Daoy (cell line): ENCODE measurements at places on chromosomes 12 and 14.
A peak's percentile ranks its signal among the peaks of the same experiment; 100 is the strongest.

DNA sequence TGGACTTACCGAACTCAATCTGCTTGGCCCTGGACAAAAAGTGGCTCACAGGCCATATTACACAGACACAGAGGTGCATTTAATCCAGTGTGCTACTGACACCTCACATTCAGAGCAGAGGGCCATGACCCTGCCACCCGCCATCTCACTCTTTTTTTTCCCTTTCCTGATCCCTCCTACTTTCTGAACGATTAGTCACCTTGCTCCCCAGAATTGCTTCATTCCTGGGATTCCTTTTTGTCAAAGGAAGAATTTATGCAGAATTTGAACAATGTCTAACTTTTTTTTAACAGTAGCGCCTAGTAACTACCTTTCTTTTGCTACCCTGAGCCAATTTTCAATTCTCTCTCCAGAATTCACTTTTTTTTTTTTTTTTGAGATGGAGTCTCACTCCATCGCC is 4.6 kb downstream of the PKP2 start:
- peak; percentile 72 for DNase-seq

- DNase-seq, result peak; percentile 94
Measured at GRCh38 chr14:69921052-69921451, 41.8 kb downstream of the SMOC1 start.

DNA sequence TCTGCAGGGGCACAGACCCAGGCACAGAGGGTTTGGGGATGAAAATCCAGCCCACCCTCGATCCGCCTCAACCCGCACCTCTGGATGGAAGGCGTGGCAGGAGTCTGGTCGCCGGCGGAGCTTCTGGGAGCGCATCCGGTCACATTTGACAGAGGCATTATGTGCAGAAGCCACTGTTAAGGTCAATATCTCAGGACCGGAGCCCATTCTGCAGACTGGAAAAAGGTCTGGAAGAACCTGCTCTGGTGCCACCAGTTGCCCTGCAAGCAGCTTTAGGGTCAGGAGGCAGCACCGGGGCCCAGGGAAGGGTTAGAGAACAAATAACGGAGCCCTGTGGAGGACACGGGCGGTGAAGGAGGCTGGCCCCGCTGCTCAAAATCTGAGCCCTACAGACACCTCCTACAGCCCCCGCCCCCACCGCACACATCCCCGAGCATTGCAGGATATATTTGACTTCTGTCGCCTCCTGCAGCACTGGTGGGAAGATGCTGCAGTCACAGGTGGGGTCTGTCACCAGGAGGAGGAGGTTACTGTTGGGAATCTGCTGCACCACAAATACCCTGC is 25.1 kb upstream of the LRTM2 start:
- DNase-seq, result no peak

- no peak for DNase-seq
Measured at GRCh38 chr12:130687796-130688778, 28.0 kb downstream of the RIMBP2 start.

DNA sequence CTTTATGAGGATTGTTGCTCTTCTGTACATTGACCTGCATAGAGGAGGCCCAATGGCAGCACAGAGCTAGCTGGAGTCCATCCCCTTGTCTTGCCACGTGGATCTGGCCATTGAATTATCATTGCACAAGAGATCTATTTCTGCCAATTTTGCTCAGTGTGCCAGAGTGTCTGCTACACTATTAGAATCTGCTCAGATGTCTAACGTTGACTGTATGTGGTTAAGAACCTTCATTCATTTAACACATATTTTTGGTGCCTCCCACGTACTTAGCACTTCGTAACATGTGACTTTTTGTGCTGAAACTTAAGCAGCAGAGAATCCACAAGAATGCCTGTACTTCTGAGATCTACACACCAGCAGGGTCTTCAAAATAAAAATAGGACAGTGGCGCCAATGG is 166.0 kb upstream of the VASH1 start:
- DNase-seq, result no peak
